ENCODE measurements at places on chromosomes 11 and 22.

- no peak for DNase-seq
These were observed 15.6 kb downstream of the TBC1D10A start for GRCh38 chr22:30310881-30311771.

GRCh38 chr11:88709567-88709966 lies 356.2 kb downstream of the GRM5 start:
- DNase-seq: no peak

DNA sequence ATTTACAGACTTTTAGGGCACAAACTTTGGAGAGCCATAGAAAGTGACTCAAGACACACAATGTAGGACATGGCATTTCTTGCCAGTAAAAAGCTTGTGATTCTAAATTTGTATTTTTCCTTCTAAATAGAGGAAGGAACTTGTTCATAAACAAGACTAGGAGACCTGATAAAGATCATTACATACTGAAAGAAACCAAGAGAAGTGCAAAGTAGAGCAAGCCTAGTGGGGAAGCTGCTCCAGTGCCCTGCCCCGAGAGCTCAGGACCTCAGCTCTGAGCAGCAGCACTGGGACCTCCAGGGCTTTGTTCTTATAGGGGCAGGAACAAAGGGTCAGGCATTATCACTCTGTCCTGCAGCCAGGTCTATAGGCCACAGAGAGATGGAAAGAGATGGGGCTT lies 7.2 kb downstream of the IRAG1 start:
- DNase-seq: no peak

DNA sequence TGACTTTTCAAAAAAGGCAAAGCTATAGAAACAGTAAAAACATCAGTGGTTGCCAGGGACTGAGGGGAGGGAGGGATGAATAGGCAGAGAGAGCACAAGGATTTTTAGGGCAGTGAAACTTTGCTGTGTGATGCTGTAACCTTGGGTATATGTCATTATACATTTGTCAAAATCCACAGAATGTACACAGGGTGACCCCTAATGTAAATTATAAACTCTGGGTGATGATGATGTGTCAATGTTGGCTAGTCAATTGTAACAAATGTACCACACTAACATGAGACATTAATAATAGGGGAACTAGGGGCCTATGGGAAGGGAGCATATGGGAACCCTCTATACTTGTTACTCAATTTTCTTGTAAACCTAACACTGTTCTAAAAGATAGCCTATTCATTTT lies 24.8 kb downstream of the RIBC2 start:
- DNase-seq: no peak

- no peak for DNase-seq
These were observed 383.7 kb downstream of the TMEM135 start for GRCh38 chr11:87421422-87421821.

Measured in stimulated activated CD8-positive, alpha-beta memory T cell treated with anti-CD3 and anti-CD28 coated beads, Interleukin-4, amount 100 ng/mL, for 1 hour (primary cell).